ENCODE measurements at places on chromosomes 5 and 9. TPM values are rescaled to one million over a fixed set of nuclear protein-coding genes. Genes with fewer than 3 reads are reported as not detected.

- DNase-seq: no peak
Measured at GRCh38 chr5:91042936-91043255, 340.2 kb downstream of the ARRDC3 start.

The BTNL8 gene
- total RNA-seq: not detected

DNA sequence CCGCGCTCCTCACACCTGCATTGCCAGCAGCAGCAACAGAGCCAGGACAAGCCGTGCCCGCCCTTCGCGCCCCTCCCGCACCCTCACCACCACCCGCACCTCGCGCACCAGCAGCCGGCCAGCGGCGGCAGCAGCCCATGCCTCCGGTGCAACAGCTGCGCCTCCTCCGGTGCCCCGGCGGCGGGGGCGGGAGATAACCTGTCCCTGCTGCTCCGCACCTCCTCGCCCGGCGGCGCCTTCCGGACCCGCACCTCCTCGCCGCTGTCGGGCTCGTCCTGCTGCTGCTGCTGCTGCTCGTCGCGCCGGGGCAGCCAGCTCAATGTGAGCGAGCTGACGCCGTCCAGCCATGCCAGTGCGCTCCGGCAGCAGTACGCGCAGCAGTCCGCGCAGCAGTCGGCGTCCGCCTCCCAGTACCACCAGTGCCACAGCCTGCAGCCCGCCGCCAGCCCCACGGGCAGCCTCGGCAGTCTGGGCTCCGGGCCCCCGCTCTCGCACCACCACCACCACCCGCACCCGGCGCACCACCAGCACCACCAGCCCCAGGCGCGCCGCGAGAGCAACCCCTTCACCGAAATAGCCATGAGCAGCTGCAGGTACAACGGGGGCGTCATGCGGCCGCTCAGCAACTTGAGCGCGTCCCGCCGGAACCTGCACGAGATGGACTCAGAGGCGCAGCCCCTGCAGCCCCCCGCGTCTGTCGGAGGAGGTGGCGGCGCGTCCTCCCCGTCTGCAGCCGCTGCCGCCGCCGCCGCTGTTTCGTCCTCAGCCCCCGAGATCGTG is 517 bp downstream of the KCNN2 start:
- no peak for DNase-seq

GRCh38 chr9:132506977-132507669 is 75.3 kb upstream of the BARHL1 start:
- DNase-seq: no peak

The STKLD1 gene
- 0.32 TPM for total RNA-seq

The PTGS1 gene
- 98.8 TPM for total RNA-seq

- no peak for DNase-seq
Measured at GRCh38 chr9:6566409-6567139, 79.0 kb downstream of the GLDC start.

GRCh38 chr5:61405511-61406295 is 73.6 kb downstream of the ZSWIM6 start:
- no peak for DNase-seq

The COL27A1 gene
- total RNA-seq: 21.5 TPM

DNA sequence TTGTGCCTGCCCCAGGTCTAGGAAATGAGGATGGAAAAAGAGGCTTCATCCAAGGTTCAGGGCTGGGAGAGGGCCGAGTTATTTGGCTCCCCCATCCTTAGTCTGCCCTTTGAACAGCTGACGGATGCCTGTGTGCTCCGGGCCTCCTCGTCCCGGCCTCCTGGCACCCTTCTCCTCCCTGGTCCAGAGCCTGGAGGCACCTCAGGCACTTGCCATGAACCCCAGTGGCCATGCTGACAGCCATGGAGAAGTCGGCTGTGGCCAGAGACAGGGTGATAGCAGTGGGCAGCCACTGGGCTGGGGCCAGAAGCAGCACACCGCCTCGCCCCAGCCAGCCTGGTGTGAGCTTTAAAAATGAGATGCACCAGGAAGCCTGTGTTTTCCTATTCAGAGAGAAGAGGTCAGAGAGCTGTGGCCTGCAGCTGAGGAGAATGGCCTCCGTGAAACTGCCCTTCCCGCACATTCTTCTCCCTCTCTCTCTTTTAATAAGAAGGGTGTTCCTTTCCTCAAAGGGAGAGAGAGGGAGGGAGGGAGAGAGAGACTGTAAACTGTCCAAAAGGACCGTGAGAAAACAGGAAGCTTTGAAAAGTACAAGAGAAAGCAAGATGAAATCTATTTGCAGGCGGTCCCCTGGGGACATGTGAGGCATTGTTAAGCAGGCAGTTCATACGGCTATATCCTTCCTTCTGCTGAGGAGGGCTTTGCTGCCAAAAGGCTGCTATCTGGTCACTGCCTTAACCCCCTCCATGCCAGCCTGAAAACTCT is 55.3 kb downstream of the ZNF366 start:
- peak; percentile 86 for DNase-seq

GRCh38 chr9:88852794-88853193 is 138.5 kb upstream of the S1PR3 start:
- no peak for DNase-seq

DNA sequence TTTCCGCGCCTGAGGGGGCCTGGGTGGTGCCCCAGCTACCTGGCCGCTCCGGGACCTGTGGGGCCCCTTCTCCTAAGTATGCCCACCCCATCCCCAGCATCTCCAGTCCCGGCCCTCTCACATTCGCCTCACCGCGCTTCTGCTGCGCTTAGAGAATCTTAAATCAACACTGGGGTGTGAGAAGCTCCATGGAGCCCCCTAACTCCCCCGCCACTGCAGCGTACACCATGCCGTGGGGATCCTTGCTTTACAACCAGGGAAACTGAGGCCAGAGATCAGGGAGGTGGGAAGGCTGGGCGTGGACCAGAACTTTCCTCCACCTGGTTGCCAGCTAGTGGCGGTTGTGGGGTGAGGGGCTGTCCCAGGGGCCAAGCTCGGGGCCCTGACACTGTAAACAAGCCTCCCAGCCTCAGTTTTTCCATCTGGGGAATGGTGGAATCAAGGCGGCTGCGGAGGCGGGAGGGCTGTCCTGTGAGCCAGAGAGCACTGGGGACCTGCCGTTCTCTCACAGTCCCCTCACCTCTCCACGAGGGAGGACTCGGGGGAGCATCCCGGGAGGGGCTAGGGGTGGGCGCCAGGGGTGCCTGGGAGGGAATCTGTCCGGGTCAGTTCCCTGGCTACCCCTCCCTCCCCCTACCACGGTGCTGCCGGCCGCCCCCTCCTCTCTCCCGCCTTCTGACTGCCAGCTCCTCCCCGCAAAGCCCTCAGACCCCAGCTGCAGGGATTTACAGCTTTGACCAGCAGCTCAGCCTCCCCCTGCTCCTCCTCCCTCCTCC is 161.2 kb downstream of the C9orf50 start:
- no peak for DNase-seq

DNA sequence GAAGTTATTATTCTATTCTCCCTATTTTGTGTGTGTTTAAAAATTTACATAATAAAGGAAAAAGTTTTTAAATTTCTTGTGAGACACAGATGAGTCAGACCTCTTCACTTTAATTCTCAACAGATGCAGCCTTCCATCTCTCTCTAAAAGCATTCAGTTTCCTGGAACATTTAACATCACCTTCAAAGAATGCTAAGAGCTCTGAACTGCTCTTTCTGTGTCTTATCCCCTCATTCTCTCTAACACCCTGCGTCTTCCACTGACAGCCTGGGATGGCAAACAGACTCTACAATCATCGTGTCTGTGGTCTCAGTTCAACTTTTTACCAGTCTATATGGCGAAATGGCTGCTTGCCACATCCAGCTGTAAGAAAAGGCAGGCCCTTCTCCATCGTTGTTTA is 173.0 kb downstream of the HINT1 start:
- no peak for DNase-seq

- DNase-seq: no peak
Measured at GRCh38 chr9:127128341-127129072, 6.1 kb upstream of the ANGPTL2 start.

DNA sequence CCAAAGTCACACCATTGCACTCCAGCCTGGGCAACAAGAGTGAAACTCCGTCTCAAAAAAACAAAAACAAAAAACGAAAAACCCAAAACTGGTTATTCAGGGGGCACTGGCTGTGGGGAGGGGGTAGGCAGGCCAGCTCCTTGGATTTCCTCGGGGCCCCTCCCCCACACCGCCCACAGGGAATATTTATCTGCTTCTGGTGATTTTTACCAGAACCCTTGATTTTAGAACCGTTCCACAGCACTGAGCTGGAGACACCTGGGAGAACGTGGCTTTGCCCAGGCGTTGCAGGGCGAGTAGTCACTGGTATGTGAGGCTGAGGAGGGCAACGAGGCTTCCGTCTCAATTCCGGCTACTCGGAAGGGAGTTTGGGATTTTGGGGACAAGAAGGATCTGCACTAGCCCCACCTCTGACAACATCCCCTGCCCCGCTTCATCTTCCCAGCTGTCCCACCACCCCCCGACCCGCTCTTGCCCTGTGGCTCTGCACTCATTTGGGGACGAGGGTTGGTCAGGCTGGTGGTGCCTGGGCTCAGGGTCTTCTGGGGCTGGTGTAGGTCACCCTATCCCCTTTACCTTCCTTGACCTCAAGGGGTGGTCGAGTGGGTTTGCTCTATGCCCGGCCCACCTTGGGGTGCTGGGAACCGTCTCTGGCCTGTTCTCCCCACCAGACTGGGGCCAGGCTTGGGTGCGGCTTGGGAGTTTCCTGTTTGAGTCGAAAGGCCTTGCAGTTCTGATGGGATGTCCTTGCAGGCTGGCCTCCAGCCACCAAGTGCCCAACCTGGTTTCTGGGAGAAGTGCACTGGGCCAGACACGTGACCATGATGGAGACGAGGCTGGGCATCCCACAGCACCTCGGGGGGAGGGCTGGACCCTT is 3.5 kb downstream of the AHRR start:
- no peak for DNase-seq

The FCN1 gene
- 1.9 TPM for total RNA-seq

DNA sequence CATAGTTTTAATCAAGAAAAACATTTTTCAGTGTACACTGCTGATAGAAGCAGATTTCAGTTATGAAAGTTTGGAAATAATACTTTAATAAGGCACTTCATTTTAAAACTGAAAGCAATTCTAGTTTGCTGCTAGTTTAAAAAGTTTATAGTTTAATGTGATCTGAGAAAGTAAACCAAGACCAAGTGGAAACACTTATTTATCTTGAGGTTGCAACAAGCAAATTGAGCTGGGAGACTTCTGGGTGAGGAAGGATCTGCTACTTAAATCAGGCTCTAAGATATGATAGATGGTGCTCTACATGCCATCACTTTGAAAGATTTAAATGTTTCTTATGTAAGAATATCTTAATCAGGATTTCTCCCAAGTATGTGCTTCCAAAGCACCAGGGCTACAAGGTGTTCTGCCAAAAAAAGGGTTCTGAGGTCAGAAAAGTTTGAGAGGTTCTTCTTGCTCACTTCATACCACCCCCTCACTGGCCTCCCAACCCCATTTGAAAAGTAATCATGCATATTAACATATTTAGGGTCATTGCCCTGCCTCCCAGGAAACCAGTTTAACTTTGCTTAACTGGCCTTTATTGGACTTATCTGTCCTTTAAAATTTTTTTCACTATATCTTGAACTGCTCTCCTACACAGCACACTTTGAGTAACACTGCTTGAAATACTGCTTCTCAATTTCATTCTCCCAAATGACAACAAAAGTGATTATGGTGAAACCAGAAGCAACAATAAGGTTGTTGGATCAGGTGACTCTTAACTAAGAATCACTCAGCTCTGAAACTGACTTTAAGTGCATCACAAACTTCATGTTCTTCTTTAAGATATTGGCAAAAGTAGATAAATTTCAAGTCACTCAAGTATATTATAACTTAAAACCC is 15.5 kb downstream of the SLC44A1 start:
- no peak for DNase-seq

DNA sequence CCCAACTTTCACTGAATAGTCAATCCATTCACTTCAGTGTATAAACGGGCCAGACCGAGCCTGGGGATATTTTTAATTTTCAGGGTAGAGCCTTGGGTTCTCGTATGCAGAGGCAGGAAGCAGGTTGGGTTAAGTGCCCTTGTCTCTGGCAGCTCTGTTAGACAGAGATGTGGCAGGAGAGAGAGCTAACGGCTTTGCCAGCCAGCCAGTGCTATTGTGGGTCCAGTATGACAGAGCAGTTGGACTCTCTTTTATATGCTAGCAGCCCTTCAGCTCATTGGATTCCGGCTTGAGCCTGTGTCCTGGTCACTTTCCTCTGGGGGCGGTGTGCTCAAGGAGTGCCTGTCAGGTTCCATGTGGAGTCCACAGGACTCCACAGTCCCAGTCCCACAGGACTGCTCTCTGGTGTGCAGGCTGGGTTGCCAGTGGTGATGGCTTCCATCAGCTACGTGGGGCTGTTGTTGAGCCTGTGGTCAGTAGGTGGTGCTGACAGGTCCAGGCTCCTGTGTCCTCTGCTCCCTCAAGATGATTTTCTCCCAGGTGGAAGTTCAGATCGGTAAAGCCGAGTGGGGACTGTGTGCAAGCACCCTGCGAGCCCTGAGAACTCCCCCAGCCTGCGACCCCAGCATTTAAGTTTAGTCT is 14.3 kb downstream of the CLTA start:
- DNase-seq: no peak

GRCh38 chr5:144131261-144131660 is 39.2 kb downstream of the YIPF5 start:
- DNase-seq: no peak

DNA sequence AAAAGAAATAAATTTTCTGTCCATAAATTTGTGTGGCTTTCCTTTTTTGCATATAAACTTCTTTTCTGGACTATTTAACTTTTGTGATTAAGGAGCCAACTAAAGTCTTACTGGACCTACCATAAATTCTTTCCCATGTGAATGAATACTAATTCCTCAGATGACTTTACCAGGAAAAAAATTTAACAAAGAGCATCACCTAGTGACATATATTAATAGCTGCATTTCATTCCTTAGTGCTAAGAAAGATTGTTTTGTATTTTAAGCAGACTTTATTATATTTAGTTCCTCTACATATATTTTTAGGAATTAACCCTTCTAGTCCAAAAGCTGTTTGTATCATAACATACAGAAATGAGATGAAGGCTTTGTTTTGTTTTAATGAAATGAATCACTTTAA is 64.4 kb downstream of the C9orf85 start:
- DNase-seq: no peak

GRCh38 chr9:111842313-111842712 is 47.6 kb upstream of the SHOC1 start:
- DNase-seq: no peak

DNA sequence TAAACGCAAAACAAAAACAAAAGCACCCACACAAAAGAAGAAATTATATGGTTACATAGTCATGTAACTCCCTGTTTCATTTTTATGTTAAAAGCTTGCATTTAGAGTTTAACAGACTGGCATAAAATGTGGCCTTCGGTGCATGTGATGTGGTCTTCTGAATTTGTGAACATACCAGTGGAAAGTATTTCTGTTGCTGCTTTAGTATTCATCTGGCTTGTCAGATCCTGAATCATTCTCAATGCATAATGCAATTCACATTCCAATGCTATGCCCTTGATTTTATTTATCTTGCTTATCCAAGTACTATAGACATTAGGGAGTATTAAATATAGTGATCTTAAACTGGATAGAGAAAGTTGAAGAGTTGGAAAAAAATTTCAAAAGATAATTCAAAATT is 740.2 kb upstream of the ZNF608 start:
- no peak for DNase-seq

Data from urinary bladder (tissue), 4 donors.